ENCODE measurements at places on chromosomes 7 and 10.

DNA sequence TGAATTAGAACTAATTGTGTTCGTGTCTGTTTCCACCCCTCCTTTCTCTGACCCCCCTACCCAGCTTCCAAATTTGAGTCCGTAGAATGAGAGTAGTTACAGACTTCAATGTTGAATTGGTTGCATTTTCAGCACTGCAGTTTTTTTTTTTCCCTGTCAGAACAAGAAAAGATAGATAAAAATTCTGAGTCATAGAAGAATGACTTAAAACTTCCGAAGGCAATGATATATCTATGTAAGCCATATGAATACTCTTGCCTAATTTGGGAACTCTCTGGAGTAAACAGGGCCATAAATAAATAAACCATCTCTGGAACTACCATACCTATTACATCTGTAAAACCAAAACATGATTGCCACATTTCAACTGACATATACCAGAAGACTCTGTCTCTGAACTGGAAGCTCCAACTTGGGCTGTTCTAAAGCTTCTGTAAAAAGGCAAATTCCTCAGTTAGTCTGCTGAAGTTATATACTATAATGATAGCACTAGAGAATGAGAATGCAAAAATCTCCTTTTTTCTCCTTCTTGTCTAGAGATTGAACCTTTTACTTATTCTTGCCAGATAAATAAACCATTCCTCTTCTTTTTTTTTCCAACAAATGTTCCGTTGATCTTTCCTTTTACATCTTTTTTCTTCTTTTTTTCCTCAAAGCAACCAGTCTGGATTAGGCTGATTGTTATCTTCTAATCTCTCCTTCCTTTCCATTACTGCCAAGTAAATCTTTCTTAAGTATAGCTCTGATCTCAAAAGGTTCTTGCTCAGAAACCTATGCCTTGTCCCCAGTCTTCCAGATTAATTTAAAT lies 23.5 kb downstream of the VCL start:
- DNase-seq: peak; percentile 90

DNA sequence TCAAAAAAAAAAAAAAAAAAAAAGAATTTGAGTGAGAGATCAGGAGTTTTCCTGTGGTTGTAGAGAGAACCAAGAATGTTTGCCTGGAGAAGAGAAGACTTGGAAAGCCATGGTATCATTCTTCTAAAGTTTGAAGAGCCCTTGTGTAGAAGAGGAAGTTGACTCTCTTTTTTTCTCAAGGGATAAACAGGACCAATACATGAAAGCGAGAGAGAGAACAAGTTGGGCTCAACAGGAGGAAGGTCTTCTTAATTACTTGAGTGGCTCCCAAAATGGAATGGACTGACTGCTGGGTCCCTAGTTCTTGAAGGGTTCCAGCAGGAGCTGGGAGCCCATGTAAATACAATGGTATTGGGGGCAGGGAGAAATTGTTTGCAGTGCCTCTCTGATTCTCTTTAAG lies 173.3 kb upstream of the ADO start:
- no peak for DNase-seq

DNA sequence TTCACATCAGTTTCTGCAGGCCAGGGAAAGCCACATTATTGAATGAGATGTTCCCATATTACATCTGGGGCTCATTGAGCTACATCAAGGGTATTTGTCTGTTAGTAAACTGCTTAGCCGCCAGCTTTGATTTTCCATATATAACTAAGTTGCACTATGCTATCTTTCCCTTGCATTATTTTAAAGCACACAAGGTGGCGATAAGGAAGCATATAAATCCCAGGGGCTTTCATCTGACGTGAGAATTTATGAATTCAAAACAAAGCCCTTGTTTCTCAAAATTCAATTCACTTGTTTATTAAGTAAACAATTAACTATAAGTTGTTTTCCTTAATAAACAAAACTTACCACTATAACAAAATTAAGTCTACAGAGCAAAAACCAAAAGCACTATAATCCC lies 334.1 kb upstream of the TPK1 start:
- no peak for DNase-seq

- DNase-seq: no peak
Measured at GRCh38 chr10:21692916-21693315, 158.9 kb downstream of the MLLT10 start.

DNA sequence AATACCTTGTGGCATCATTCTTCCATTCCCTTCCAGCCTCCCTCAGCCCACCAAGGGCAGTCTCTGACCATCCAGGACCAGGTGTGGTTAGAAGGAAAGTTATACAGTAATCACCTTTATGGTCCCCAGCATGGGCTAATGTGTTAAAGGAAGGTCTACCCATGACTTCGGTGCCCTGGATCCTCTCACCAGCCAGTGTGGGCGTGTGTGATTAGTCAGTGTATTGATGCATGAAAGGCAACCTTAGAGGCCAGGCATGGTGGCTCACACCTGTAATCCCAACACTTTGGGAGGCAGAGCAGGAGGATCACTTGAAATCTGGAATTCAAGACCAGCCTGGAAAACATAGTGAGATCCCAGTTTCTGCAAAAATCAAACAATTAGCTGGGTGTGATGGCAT lies 88.9 kb downstream of the APBB1IP start:
- no peak for DNase-seq

- no peak for DNase-seq
Measured at GRCh38 chr10:71516890-71517289, 120.2 kb downstream of the CDH23 start.

GRCh38 chr7:108049962-108050361 lies 47.0 kb upstream of the LAMB1 start:
- no peak for DNase-seq
